ENCODE measurements at places on chromosomes 2 and 18.
A peak's percentile ranks its signal among the peaks of the same experiment; 100 is the strongest.

GRCh38 chr18:35369126-35369525 is 8.0 kb downstream of the ZNF396 start:
- DNase-seq: no peak

DNA sequence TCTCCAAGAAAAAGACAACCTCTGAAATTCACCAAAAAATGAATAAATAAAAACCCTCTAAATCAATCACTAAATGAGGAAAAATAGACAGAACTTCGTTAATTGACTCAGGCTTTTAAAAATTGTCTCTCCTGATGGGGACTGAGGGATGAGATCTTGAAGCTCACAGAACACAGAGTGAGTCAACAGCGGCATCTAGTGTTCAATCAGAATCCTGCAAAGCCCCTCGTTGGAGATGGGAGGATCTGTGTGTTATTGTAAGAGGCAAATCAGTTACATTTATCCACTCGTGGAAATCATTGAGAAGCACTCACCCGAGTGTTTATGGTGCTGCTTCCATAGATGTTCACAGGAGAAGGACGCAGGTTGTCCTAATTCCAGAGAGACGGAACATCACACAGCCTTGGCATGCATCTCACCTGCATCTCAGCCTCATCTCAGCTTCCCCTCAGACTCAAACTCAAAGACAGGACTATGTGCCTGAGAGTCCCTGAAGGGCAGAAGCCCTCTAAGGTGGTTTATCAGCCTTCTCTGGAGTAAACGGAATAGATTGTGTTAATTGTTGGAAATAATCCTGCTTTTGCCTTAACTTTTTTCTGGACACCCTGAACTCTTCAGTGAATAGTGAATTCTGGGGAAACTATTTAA is 82.0 kb downstream of the MREG start:
- DNase-seq: peak; percentile 43

DNA sequence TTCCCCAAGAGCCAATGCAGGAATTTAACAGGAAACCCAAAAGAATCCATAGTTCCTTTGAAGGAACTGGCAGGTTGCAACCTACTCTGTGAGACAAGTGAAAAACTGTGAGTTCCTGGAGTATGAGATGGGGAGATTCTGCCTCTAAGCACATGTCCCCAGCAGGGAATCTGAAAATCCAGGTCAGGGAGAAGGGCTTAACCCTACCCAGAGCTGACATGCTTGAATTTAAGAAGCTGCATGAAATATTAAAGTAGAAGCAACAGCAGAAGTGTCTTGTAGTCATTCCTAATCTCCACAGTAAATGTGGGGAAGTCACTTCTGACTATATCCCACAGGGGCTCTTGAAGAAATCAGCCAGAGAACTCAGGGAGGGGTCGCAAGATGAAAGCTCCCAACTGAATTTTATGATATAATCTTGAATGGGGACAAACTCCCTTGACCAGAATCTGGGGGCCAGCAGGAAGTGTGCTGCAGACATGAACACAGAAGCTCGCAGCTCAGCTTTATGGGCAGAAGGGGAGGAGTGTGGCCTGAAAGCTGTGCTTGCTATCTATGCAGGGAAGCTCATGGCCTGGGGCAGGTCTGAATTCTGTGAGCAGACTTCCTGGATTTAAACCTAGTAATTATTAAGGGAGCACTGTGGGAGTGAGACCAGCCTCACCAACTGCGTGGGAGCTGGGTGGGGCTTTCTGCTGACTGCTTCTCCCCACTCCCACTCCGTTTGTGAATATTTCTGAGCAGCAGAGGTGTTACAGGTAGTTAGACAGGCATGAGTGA is 184.1 kb upstream of the KYNU start:
- no peak for DNase-seq

DNA sequence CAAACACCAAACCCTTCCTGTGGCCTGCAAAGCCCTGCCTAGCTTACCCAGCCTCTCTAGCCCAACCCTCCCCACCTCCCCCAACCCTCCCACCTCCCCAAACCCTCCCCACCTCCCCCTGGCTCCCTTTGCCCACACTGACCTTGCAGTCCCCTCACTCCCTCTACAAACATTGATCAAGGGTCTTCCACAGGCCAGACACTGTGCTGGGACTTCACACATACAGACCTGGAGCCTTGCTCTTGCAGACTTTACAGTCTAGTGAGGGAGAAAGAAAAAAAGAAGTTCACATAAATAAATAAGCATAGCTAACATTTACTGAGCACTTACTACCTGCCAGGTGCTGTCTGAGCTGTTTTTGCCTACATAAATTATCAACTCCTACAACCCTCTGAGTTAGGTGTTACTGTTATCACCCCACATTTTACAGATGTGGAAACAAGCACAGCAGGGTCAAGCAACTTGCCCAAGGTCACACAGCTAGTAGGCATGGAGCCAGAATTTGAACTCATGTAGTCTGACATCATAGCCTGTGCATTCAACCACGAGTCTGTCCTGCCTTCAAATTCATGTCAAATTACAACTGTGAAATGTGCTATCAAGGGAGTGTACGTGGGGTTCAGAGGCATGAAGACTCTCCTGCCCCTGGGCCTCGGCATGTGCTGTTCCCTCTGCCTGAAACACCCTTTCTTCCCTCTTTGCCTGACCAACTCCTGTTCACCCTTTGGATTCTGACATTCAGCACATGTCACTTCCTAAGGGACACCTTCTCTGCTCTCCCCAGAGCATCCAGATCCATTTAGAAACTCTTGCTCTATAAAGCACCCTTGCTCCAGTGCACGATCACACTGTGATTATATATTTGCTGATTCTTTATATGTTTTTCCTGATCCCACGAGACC is 209.9 kb downstream of the TNS1 start:
- DNase-seq: no peak

- no peak for DNase-seq
Observed at GRCh38 chr2:28161466-28161865, 231.2 kb upstream of the FOSL2 start.

GRCh38 chr2:217735034-217735433 is 267.8 kb downstream of the TNS1 start:
- no peak for DNase-seq

GRCh38 chr2:240856151-240856980 is 12.3 kb upstream of the AGXT start:
- no peak for DNase-seq

DNA sequence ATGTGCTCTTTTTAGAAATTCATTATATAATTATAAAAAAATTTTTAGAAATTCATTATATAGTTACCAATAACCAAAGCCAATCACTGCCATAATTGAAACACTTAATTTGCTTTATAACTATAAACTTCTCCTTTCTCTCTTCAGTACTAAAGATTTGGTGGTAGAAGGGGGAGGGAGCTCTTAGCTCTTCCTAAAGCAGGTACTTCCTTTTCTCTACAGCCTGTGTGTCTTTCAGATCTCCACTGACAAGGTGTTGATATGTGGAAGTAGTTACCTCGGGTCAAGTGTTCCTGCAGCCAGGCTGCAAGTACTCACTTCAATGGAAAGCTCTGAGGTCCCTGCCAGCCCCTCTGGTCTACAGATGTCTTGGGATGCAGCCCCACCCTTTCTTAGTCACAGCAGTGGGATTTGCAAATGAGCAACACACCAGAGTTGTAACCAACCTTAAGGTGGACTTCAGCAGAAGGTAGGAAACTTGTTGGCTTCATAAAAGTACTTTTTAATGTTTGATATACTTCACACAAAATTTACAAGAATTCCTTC is 690.0 kb downstream of the ARHGAP15 start:
- no peak for DNase-seq

- DNase-seq: no peak
Observed at GRCh38 chr18:31274931-31275330, 43.0 kb upstream of the DSG1 start.

- DNase-seq: no peak
Observed at GRCh38 chr2:39107156-39107555, 13.7 kb downstream of the SOS1 start.

All from RCC 7860 (cell line).